GM23248 (cell line): ENCODE measurements at places on chromosomes 1 and 21. TPM values are rescaled to one million over a fixed set of nuclear protein-coding genes. Genes with fewer than 3 reads are reported as not detected.

GRCh38 chr1:40944326-40944725 lies 35.2 kb upstream of the CTPS1 start:
- DNase-seq, result peak; percentile 26
- no peaks in the 10 kb centered on the region for H3K36me3 ChIP-seq
- no peak overlapping the region for H3K27ac ChIP-seq

GRCh38 chr1:27687906-27688305 lies 15.9 kb upstream of the IFI6 start:
- no peaks in the 10 kb centered on the region for H3K27me3 ChIP-seq
- DNase-seq, result no peak
- H3K4me3 ChIP-seq, result no peak overlapping the region

DNA sequence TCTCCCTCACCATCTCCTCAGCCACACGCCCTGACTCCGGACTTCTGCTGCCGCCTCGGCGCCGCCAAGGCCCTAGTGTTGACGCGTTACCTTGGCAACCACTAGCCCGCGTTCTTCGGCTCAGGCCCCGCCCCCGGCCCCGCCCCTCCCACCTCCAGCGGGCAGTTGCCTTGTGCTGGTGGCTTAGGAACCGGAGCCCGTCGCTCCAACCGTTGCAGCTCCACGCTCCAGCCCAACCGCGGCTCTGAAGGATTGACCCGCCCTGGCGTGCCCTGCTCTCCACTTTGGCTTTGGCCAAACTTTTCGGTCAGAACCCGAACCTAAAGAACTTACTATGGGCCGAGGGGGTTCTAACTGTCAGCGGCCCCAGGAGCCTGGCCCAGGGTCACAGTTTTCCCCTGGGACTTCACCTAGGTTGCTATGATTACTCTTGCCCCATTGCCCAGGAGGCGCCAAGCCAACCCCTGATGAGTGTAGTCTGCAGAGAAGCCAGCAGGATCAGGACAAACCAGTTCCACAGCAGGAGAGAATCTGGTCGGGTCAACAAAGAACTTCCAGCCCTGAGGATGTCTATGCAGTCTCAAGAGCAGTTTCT lies at the start of gene CFAP45:
CFAP45 (minus strand) TSS at position 80 of the 595 bp plus-strand sequence; CDS start at position 13, 67 bp downstream.
- no peak within 1 kb of the TSS for H3K4me3 ChIP-seq
- H3K27ac ChIP-seq, result no peak within 1 kb of the TSS
- no peaks in the 10 kb centered on the region for H3K4me1 ChIP-seq
- peak; percentile 92 for DNase-seq
- H3K27me3 ChIP-seq, result no peaks in the 10 kb centered on the region

- H3K27me3 ChIP-seq, result no peaks in the 10 kb centered on the region
- peaks cover 19% of the 10 kb centered on the region for H3K36me3 ChIP-seq
- H3K27ac ChIP-seq, result no peak overlapping the region
Observed at GRCh38 chr1:88777604-88778149, 93.6 kb downstream of the PKN2 start.

- H3K4me1 ChIP-seq, result peaks cover 45% of the 10 kb centered on the region
- H3K36me3 ChIP-seq, result peaks cover 7% of the 10 kb centered on the region
- peak overlapping the region; percentile 92 for H3K27ac ChIP-seq
- H3K4me3 ChIP-seq, result peak overlapping the region; percentile 63
Observed at GRCh38 chr1:110004583-110004982, 20.0 kb downstream of the AHCYL1 start.

DNA sequence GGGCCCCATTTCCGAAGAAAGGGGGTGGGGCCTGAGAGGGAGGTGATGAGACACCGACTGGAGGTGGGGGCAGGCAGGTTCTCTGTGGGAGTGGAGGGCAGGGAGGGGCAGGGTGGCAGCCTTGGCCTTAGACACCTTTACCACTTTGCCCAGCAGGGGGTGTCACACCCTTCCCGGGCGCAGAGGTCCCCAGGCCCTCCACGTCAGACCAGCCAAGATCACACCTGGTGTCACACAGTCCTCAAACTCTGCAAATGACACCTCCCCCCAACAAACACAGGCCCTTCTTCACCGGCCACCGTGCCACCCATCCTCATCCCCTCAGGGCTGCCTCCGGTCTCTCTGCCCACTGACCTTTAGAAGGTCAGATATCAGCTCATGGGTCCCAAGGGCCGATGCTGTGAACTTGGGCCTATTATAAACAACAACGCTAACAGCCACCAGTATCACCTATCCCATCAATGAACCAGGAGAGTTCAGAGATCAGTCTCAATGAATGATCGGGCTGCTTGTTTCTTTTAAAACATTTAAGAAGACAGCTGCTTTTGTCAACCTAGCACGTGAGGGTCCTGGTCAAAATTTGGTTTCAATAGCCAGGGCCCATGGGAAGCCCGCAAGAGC lies 103.9 kb downstream of the CASZ1 start:
- no peaks in the 10 kb centered on the region for H3K36me3 ChIP-seq
- no peaks in the 10 kb centered on the region for H3K4me1 ChIP-seq
- no peaks in the 10 kb centered on the region for H3K27me3 ChIP-seq
- no peak overlapping the region for H3K4me3 ChIP-seq
- no peak overlapping the region for H3K27ac ChIP-seq

DNA sequence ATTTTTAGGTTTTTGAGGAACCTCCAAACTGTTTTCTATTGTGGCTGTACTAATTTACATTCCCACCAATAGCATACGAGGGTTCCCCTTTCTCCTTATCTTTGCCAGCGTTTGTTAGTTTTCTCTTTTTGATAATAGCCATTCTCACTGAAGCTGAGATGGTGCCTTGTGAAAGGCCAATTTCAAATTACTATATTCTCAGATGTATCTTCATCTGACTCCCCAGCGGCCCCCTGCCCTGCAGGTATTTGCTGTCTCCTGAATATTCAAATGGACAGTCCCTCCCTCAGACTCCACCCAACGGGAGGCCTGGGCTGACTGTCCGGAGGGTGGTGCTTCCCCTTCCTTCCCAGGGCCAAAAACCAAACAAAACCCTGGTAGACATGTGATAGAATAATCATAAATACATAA lies 33.5 kb upstream of the TARBP1 start:
- no peak overlapping the region for H3K27ac ChIP-seq
- H3K4me3 ChIP-seq, result no peak overlapping the region
- DNase-seq, result no peak
- no peaks in the 10 kb centered on the region for H3K36me3 ChIP-seq
- H3K27me3 ChIP-seq, result no peaks in the 10 kb centered on the region

GRCh38 chr1:198904321-198904720 lies 265.5 kb downstream of the PTPRC start:
- H3K27ac ChIP-seq, result no peak overlapping the region
- H3K4me1 ChIP-seq, result peaks cover 38% of the 10 kb centered on the region
- DNase-seq, result peak; percentile 45
- no peaks in the 10 kb centered on the region for H3K27me3 ChIP-seq
- no peaks in the 10 kb centered on the region for H3K36me3 ChIP-seq

DNA sequence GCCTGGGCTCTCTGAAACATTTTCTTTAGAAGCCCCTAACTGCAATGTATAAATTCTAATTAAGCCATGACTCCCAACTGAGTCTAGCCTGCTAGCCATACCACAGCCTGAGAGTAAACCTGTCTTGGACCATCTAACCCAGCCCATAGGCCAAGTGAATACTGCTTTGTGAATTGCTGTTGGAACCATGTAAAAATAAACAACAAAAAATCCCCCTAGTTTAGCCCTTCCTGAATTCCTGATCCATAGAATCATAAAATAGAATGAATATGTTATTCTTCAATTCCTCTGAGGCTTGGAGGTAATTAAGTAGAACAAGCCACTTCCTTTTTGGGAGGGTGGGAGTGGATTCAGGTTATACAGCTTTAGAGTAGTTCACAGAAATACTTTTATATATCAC lies 1496.4 kb downstream of the MRPL39 start:
- no peak for DNase-seq
- H3K36me3 ChIP-seq, result no peaks in the 10 kb centered on the region
- H3K27me3 ChIP-seq, result no peaks in the 10 kb centered on the region
- H3K4me3 ChIP-seq, result no peak overlapping the region

GRCh38 chr21:32452641-32453040 lies 40.1 kb downstream of the EVA1C start:
- no peaks in the 10 kb centered on the region for H3K36me3 ChIP-seq
- H3K4me1 ChIP-seq, result peaks cover 33% of the 10 kb centered on the region
- DNase-seq, result no peak
- H3K27ac ChIP-seq, result no peak overlapping the region

GRCh38 chr1:11527541-11528452 lies 48.8 kb downstream of the DISP3 start:
- H3K4me1 ChIP-seq, result no peaks in the 10 kb centered on the region
- H3K4me3 ChIP-seq, result no peak overlapping the region
- H3K27ac ChIP-seq, result no peak overlapping the region
- no peak for DNase-seq
- no peaks in the 10 kb centered on the region for H3K27me3 ChIP-seq

DNA sequence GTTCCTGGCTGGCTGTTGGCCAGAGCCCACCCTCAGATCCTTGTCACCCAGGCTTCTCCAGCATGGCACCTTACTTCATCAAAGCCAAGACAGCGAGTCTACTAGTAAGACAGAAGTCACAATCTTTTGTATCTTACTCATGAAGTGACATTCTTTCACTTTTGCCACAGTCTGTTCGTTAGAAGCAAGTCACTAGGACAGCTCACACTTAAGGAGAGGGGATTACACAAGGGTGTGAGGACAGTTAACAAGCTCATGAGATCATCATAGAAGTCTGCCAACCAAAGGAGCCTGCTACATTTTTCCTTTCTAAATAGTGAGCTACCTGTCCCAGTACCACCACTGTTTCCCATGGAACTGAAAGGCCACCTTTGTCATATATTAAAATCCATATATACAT lies 61.5 kb downstream of the PACC1 start:
- peaks cover 5% of the 10 kb centered on the region; the same call in 1 of the 2 replicates for H3K36me3 ChIP-seq
- H3K4me3 ChIP-seq, result no peak overlapping the region
- no peaks in the 10 kb centered on the region for H3K27me3 ChIP-seq
- peak; percentile 66 for DNase-seq
- H3K27ac ChIP-seq, result no peak overlapping the region

DNA sequence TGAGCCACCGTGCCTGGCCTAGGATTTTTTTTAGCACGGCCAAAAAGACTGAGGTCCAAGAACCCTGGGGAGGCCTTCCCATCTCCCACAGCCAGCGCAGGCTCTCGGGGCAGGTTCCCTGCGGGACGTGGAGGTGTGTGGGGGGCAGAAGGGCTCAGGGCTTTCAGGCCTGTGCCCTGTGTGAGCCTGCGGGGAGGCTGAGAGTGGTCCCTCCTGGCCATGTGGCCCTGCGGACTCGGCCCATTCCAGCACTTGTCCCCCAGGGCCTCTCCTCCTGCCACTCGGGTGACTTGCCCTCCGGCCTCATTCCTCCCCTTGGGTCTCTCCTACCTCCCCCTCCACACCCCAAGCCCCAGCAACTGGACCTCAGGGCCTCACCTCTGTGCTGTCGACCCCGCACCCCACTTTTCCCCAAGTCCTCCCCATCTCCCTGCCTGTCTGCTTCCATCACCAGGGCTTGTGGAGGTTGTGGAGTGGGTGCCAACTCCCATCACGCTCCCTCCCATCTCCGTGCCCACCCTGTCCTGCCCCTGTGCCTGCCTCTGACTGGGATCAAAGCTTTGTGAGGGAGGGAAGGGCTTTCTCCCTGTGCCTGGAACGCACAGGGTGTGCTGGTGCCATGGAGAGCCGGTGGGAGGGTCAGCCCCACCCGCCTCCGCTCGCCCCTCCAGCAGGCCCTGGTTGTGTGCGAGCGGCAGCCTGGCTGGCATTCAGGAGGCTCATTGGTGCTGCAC lies 32.2 kb upstream of the DIP2A start:
- 0 out of 2 replicates have a peak, but pooled peaks cover 3% of the 10 kb centered on the region for H3K36me3 ChIP-seq
- no peak overlapping the region for H3K27ac ChIP-seq
- H3K27me3 ChIP-seq, result no peaks in the 10 kb centered on the region
- no peaks in the 10 kb centered on the region for H3K4me1 ChIP-seq
- H3K4me3 ChIP-seq, result no peak overlapping the region

- H3K27me3 ChIP-seq, result no peaks in the 10 kb centered on the region
- no peak for DNase-seq
- H3K27ac ChIP-seq, result no peak overlapping the region
- H3K4me3 ChIP-seq, result no peak overlapping the region
- peaks cover 13% of the 10 kb centered on the region; the same call in 1 of the 2 replicates for H3K4me1 ChIP-seq
Observed at GRCh38 chr1:12232221-12232620, 2.4 kb downstream of the VPS13D start.

DNA sequence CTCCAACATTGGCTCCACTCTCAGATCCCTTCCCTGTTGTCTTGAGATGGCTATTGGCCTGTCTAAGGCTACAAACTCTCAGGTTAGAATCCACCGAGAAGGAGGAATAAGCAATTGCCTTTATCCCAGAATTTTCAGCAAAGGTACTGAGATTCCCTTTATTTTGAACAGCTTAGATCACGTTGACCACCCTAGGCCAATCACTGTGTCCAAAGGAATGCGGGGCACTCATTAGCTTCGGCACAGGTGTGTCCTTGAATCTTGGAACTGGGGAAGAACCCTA lies 6.9 kb downstream of the S100A11 start:
- peaks cover 33% of the 10 kb centered on the region for H3K4me1 ChIP-seq
- no peaks in the 10 kb centered on the region for H3K27me3 ChIP-seq
- H3K4me3 ChIP-seq, result no peak overlapping the region
- no peak for DNase-seq
- H3K27ac ChIP-seq, result peak overlapping the region; percentile 62
- H3K36me3 ChIP-seq, result peaks cover 39% of the 10 kb centered on the region

- no peak overlapping the region for H3K4me3 ChIP-seq
- H3K36me3 ChIP-seq, result no peaks in the 10 kb centered on the region
- no peak overlapping the region for H3K27ac ChIP-seq
- H3K27me3 ChIP-seq, result peaks cover 38% of the 10 kb centered on the region
- peak; percentile 71 for DNase-seq
Observed at GRCh38 chr1:223628233-223629125, 37.0 kb downstream of the CAPN8 start.

DNA sequence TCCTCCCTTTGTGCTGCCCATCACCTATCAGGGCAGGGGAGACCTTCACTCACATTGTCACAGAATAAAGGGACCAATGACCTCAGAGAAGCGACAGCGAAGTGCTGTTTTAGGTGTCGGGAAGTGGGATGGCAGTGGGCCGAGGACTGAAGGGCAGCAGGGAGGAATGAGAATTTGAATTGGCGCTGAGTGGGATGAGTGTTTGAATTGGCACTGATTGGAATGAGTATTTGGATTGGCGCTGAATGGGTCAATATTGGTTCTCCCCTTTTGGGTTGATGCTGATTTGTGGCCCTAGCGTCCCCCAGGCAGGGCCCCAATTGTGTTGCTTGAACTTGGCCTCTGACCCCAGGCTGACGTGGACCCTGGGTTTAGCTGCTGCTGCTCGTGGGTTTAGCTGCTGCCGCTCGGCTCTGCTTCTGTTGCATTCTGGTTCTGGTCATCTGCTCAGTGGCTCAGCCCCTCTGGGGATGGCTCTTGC lies 12.4 kb upstream of the UMODL1 start:
- no peak overlapping the region for H3K4me3 ChIP-seq
- DNase-seq, result no peak
- peaks cover 17% of the 10 kb centered on the region for H3K4me1 ChIP-seq
- H3K27me3 ChIP-seq, result no peaks in the 10 kb centered on the region
- H3K27ac ChIP-seq, result no peak overlapping the region

- H3K4me1 ChIP-seq, result peaks cover 70% of the 10 kb centered on the region
- no peaks in the 10 kb centered on the region for H3K27me3 ChIP-seq
- H3K27ac ChIP-seq, result peak overlapping the region; percentile 96
- no peak overlapping the region for H3K4me3 ChIP-seq
- H3K36me3 ChIP-seq, result no peaks in the 10 kb centered on the region
Observed at GRCh38 chr1:100629391-100629790, 90.2 kb upstream of the VCAM1 start.

- peak; percentile 81 for DNase-seq
- peaks cover 19% of the 10 kb centered on the region for H3K4me1 ChIP-seq
- H3K36me3 ChIP-seq, result no peaks in the 10 kb centered on the region
Observed at GRCh38 chr1:62746086-62746808, 37.7 kb upstream of the ATG4C start.

Gene HFM1
- total RNA-seq, result under 0.01 and 0.13 TPM in 2 replicates

Gene CD101
- not detected in 2 replicates for total RNA-seq

Gene P3H1
- total RNA-seq, result 222 and 257 TPM in 2 replicates

Gene FAM72A
- total RNA-seq, result 2.5 TPM in 1 of 2 replicates, not detected in the other

Gene ETV3
- total RNA-seq, result 10.6 and 21.4 TPM in 2 replicates

Gene OR2M3
- total RNA-seq, result not detected in 2 replicates

Gene LCE1C
- total RNA-seq, result not detected in 2 replicates
